Osteocyte (in vitro differentiated cells): ENCODE measurements at places on chromosomes 12 and 14. TPM values are rescaled to one million over a fixed set of nuclear protein-coding genes. Genes with fewer than 3 reads are reported as not detected.

The NFE2 gene
- 0.30 TPM in 1 of 2 replicates, not detected in the other for total RNA-seq

The KRT4 gene
- total RNA-seq = not detected in 2 replicates

The CPNE8 gene
- total RNA-seq = 8.7 and 11.1 TPM in 2 replicates

The WIF1 gene
- total RNA-seq = not detected in 2 replicates

- no peaks in the 10 kb centered on the region for H3K36me3 ChIP-seq
- H3K27me3 ChIP-seq = no peaks in the 10 kb centered on the region
- H3K27ac ChIP-seq = no peak overlapping the region
- DNase-seq = no peak
- no peaks in the 10 kb centered on the region for H3K4me1 ChIP-seq
- H3K4me3 ChIP-seq = no peak overlapping the region
These were observed 25.4 kb upstream of the ETV6 start for GRCh38 chr12:11624116-11624515.

DNA sequence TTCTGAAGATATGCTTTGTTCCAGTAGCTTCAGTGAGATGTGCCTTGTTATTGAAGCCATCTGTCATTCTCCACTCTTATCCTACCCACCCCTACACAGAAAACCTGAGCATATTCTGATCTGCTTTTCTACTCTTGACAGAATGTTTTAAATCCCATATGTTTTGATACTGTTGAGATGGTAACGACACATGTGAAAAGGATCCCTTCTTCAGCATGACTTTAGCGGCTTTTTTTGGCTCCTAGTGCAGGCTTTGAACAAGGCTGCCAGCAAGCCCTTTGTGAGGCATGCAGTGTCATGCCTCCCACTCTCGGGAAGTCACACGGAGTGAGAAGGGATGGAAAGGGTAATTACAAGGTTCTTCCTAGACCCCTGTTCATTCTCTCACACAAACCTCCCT lies 228.8 kb upstream of the RGS6 start:
- peaks cover 8% of the 10 kb centered on the region for H3K4me1 ChIP-seq
- H3K27me3 ChIP-seq = no peaks in the 10 kb centered on the region
- DNase-seq = no peak

GRCh38 chr12:32106517-32107358 lies at the start of gene BICD1:
Gene BICD1 (plus strand): TSS chr12:32106847. CDS start chr12:32107332, 485 bp downstream.
- no peaks in the 10 kb centered on the region for H3K36me3 ChIP-seq
- DNase-seq = peak; percentile 96
- H3K4me1 ChIP-seq = peaks cover 42% of the 10 kb centered on the region
- peak within 1 kb of the TSS; percentile 97 for H3K4me3 ChIP-seq
- no peaks in the 10 kb centered on the region for H3K27me3 ChIP-seq

DNA sequence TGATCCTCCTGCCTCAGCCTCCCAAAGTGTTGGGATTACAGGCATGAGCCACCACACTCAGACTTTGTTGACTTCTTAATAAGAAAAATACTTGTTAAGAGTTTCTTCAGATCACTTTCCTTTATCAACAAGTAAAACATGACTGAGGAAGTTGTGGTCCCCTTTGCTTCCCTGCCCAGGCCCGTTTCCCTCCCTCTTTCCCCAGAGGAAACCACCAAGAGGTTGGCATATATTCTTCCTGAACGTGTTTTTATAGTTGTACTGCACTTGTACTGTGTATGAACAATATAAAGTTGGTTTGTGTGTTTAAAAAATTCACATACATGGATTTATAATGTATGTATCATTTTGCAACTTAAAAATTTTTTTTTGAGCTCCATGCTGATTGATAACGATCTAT lies 28.4 kb downstream of the PTPN11 start:
- H3K27ac ChIP-seq = no peak overlapping the region
- peaks cover 20% of the 10 kb centered on the region for H3K36me3 ChIP-seq
- H3K4me3 ChIP-seq = no peak overlapping the region
- no peaks in the 10 kb centered on the region for H3K27me3 ChIP-seq

DNA sequence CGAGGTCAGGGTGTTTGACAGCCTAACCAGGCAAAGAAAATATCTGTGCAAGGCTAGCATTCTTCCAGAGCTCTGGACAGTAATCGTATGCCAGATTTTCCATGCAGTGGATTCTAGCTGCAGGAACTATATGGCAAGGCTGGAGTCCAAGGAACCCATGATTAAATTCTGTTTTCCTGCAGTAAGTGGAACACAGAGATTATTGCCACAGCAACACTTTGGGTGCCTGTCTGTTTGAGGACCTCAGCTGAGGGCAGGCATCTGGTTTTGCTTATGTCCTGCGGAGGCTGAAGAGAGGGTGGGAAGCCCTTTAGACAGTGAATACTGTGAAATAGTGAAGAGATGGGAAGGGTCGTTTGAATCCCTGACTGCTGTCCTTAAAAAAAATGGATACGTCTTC lies 104.4 kb downstream of the DAD1 start:
- peaks cover 6% of the 10 kb centered on the region for H3K27me3 ChIP-seq
- peaks cover 66% of the 10 kb centered on the region for H3K4me1 ChIP-seq
- H3K36me3 ChIP-seq = no peaks in the 10 kb centered on the region

GRCh38 chr14:36512585-36513003 lies 7.4 kb downstream of the NKX2-1 start:
- H3K4me1 ChIP-seq = no peaks in the 10 kb centered on the region
- no peak for DNase-seq
- no peak overlapping the region for H3K4me3 ChIP-seq

DNA sequence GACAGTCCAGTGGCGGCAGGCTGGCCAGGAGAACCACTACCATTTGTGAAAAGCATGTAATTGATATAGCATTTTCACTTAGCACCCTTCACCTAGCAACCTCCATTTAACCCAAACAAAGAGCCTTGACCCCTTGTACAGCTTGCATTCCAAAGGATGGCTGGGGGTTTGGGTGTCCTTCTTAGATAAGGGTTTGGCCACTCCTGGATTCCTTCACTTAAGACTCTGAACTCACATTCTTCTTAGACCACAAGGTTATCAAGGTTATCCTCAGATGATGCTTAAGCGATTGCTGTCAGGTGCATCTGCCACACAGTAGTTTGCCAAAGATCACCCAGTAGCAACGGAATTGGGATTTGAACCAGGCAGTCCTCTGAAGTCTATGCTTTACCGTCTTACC lies 102.8 kb downstream of the ZNF664 start:
- DNase-seq = no peak
- H3K36me3 ChIP-seq = no peaks in the 10 kb centered on the region
- H3K4me3 ChIP-seq = no peak overlapping the region
- no peaks in the 10 kb centered on the region for H3K27me3 ChIP-seq
- no peak overlapping the region for H3K27ac ChIP-seq
- H3K4me1 ChIP-seq = peaks cover 6% of the 10 kb centered on the region

DNA sequence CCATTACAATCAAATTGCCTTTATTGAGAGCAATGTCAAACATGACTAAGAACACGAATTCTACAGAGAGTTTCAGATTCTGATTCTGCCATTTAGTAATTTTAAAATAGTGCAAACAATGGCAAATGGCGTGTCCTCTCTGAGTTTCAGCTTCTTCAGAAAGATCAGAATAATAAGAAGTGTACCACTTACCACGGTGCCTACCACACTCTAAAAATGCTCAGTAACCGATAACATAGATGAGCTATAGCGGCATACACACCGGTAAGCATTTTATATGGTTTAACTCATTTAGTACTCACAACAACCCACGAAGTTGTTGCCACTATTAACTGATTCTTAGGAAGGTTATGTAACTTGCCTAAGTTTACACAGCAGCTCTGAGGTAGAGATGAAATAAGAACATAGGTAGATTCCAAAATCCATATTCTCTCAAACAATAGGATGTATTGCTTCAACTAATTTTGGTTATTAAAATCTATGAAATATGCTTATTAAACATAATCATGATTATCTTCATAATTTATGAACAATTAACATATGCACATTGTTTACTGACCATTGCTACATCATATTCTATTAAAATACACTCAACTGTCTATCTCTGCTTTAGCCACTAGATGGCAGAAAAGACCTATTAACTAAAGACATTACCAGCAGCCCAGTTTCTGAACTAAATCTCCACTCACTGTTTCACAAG lies 38.3 kb downstream of the SLC6A15 start:
- peaks cover 35% of the 10 kb centered on the region for H3K27me3 ChIP-seq
- H3K27ac ChIP-seq = no peak overlapping the region
- DNase-seq = no peak
- H3K4me3 ChIP-seq = no peak overlapping the region

DNA sequence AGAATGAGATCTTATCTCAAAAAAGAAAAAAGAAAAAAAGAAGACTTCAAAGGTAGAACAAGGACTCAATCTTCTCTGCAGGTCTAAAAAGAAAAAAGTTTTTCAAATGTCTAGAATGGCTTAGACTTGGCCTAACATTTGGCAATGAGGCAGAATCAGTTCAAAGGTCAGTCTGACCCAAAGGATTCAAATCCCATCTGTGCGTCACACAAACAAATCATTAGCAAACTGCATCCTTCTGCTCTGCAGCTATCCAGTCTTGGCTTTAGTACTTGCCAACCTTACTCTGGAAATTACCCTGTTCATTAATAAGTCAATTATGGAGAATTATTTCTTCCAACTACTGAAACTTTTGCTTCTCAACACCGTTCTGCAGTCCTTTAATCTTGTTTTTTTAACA lies 3.1 kb downstream of the YAF2 start:
- H3K4me3 ChIP-seq = no peak overlapping the region
- no peak overlapping the region for H3K27ac ChIP-seq
- H3K36me3 ChIP-seq = peaks cover 7% of the 10 kb centered on the region
- no peaks in the 10 kb centered on the region for H3K27me3 ChIP-seq
- H3K4me1 ChIP-seq = peaks cover 34% of the 10 kb centered on the region
- no peak for DNase-seq

DNA sequence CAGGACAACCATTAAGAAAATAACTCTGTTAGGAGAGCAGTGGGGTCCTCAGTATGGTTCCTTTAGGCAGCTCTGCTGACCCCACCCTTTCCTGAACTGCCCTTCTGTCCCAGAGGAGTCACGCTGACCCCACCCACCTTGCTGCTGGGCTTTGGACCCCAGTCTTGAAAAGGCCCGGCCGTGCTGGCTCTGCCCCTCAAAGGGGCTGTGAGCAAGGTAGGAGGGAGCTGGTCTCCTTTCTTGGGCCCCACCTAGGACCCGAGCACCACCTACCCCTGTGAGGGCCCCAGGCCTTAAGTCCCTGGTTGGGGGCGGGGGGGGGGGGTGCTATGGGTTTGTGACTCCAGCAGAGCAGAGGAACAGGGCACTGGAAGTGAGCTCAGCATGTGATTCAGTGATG lies 171.1 kb downstream of the MON2 start:
- no peak overlapping the region for H3K27ac ChIP-seq
- H3K36me3 ChIP-seq = no peaks in the 10 kb centered on the region
- H3K4me1 ChIP-seq = peaks cover 19% of the 10 kb centered on the region
- no peak for DNase-seq

DNA sequence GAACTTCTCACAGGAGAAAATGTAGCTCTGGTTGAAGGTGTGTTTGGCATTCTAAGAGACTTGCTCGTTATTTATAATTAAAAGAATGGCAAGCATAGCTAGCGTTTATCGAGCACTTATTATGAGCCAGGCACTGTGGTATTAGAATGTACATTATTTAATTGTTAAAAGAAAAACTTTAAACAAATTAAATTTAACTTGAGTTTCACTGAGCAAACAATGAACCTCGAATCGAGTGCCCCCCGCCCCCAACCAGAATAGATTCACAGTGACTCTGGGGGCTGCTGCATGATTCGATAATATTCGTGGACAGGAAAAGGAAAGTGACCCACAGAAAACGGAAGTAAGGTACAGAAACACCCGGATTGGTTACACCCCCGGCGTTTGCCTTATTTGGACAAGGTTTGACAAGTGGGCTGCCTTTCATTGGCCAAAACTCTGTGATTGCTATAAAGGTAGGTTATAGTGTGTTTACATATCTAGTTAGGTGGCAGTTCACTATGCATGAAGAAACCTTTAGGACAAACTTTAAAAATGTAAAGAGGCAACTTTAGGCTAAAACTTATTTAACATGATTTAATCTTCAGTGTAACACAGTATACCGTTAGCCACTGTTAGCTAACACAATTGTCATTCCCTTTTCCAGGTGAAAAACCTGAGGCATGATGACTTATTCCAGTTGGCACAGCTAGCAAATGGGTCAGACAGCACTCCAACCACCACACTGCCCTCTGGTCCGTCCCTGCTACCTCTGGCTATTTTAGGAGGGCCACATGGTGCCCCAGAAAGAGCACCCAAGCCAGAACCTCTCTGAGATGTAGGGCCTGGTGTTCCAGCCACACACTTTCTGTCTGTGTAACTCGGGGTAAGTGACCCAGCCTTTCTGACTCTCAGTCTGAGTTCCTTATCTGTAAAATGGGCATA lies 7.1 kb downstream of the SCNN1A start:
- no peak overlapping the region for H3K4me3 ChIP-seq
- no peaks in the 10 kb centered on the region for H3K36me3 ChIP-seq
- no peak for DNase-seq
- peaks cover 48% of the 10 kb centered on the region for H3K4me1 ChIP-seq
- H3K27me3 ChIP-seq = no peaks in the 10 kb centered on the region
- no peak overlapping the region for H3K27ac ChIP-seq

DNA sequence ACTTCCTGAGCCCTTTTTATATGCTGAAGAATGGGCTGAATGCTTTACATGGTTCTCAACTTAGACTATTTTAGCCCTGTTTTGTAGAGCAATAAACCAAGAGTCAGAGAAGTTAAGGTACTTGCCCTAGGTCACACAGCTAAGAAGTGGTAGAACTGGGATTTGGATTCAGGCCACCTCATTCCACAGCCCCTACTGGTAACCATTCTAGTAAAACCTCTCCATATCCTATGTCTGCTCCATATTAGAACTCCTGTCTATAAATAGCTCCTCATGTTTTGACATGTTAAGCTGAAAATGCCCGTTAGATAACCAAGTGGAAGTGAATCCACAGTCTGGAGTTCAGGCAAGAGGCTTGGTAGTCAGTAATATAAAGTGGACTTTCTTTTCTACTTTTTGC lies 111.6 kb downstream of the HECTD4 start:
- no peaks in the 10 kb centered on the region for H3K4me1 ChIP-seq
- no peak overlapping the region for H3K27ac ChIP-seq
- no peak for DNase-seq

- no peaks in the 10 kb centered on the region for H3K36me3 ChIP-seq
- H3K4me3 ChIP-seq = no peak overlapping the region
- peaks cover 5% of the 10 kb centered on the region for H3K4me1 ChIP-seq
These were observed 146.1 kb downstream of the KITLG start for GRCh38 chr12:88433997-88434703.

- no peak overlapping the region for H3K27ac ChIP-seq
- no peak for DNase-seq
- H3K27me3 ChIP-seq = no peaks in the 10 kb centered on the region
- no peaks in the 10 kb centered on the region for H3K36me3 ChIP-seq
- H3K4me3 ChIP-seq = no peak overlapping the region
- no peaks in the 10 kb centered on the region for H3K4me1 ChIP-seq
These were observed 171.7 kb downstream of the MYRFL start for GRCh38 chr12:69996722-69997121.
